ENCODE measurements at places on chromosomes 13 and 19.

DNA sequence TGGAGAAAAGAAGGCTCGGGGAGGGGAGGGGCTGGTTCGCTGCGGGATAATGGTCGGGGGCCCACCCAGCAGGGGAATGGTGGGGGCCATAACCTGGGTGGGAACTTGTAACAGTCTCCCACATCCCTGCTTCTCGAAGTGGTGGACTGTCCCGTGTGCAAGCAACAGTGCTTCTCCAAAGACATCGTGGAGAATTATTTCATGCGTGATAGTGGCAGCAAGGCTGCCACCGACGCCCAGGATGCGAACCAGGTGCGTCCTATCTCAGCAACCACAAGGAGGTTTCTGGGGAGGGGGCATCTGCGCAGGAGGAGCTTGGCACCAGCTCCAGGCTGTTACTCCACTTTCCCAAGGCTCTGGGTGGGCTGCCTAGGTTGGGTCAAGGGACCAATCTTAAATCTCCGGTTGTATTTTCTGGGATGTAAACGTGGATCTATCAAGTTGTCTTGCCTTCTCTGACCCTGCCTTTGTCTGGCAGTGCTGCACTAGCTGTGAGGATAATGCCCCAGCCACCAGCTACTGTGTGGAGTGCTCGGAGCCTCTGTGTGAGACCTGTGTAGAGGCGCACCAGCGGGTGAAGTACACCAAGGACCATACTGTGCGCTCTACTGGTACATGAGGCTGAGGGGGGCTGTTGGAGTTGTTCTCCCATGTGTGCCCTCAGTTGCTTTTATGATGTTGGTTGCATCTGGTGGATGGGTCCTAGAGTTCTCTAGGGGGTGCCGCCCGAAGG lies 1.6 kb downstream of the TRIM28 start:
- DNase-seq, result no peak

GRCh38 chr13:98599502-98600328 lies 22.8 kb upstream of the STK24 start:
- DNase-seq, result no peak

DNA sequence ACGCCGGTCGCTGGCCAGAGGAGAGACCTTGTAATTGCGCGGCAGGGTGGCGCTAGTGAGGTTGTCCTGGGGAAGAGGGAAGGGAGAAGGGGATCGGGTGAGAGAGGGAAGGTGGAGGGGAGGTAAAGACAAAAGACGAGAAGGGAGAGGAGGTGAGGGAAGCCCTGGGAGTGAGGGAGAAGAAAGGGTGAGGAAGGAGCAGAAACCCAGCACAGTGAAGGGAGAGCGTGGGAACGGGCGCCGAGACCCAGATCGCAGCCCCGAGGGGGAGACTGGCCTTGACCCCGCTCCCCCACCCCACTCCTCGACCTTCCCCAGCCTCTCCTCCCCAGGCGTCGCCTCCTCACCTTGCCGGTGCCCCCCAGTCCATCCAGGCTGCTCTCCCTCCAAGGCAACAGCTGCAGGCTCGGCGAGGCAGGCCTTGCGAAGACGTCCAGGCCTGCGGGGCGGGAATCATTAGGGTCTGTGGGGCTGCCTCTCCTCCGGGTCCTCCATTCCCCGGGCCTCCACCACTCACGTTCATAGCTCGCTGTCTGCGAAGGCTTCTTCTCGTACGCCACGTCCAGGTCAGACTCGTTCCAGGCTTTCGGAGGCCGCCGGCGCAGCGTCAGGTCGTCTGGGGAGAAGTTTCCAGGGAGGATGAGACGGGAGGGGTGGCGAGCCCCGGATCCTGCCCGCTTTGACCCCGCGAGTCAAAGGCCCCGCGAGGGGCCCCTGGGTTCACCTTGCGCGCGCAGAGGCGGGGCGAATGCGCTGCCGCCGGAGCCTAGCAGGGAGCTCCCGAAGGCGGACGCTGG lies 8.8 kb downstream of the PPP1R13L start:
- DNase-seq, result no peak

DNA sequence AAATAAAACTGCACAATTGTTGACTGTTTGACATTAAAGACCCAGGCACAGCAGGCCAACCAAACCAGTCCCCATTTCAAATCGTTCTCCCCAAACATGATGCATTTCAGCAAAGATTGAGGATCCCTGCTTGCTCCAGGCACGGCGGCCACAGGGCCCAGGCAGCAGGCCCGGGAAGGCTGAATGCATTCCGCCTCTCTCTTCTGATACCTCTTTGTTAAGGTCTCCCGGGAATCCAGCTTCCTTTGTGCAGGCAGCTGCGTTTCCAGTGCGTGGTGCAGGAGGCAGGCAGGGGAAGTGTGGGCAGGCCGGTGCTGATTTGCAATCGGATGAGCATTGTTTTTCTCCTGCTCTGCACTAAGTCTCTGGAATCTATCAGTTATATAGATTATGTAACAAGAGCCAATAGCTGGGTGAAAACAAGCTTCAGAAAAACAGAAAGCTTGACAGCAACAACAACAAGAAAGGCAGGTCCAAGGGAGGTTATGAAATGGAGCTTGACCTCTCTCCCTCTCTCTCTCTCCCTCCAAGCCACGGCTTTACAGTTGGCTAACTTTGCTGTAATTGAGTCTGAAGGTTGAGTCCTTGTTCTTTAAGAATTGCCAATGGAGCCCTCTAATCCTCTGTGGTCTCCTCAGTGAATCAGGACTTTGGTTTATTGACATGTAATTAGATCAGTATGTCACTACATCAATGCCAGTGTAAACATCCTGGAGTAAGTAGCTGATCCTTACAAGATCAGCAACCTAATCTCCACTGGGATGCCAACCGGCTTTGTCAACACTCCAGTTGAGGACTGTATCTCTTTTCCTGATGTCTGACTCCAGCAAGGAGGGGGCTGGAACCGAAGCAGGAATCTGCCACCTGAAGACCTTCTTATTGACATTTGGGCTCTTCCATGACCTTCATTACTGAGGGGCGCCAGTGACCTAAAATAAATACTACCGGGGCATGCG lies 338.0 kb downstream of the TEX29 start:
- no peak for DNase-seq

- DNase-seq, result no peak
Observed at GRCh38 chr19:13342672-13343071, 163.6 kb downstream of the CACNA1A start.

GRCh38 chr19:44356383-44357111 lies at the start of gene ZNF112:
ZNF112 (minus strand) TSS chr19:44356680; CDS start chr19:44340539, 16,141 bp downstream.
- DNase-seq, result no peak

GRCh38 chr13:26228096-26228495 lies 6.0 kb upstream of the RNF6 start:
- DNase-seq, result no peak

GRCh38 chr13:100838387-100838786 lies 163.8 kb upstream of the TMTC4 start:
- DNase-seq, result no peak

DNA sequence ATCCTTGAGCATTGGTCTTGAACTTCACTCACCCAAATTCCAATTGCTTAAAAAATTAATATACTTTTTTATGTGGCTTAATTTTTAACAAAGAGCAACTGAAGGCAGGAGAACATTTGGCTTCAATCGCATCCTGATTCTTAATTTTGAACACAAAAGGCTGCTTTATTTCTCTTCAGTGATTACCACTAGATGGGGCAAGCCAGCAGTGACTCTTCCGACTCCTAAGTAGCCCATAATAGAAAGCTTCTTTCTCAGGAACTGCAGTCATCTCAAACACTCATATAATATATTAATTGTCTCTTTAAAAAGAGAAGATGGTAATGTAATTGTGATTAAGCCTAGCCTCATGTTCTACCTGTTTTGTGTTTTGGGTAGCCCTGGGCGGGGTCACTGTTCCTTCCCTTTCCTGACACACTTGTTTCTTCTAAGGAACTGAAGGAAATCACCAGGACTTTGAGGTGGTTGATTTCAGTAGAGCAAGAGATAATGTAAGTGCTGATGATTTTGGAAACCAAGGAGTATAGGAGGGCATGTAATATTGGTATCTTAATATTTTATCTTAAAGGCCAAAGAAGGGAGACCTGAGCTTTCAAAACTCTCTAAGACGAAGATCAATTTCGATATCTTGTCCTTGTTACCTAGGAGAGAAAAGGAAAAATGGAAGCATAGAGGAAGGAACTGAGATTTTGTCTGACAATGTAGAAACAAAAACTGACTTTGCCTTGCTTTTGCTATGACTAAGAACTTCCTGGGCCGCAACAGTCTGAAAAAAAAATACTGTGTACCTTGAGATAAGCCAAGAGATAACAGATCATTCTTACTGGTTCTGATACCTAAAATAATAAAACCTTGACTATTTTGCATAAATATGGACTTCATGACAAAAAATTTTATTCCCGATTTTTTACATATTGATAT lies 73.1 kb downstream of the TNFSF13B start:
- no peak for DNase-seq

GRCh38 chr13:63086286-63086685 lies 1670.6 kb upstream of the PCDH20 start:
- no peak for DNase-seq

- no peak for DNase-seq
Observed at GRCh38 chr19:29422486-29423085, 103.2 kb upstream of the VSTM2B start.

GRCh38 chr13:74562381-74562780 lies 428.2 kb upstream of the KLF12 start:
- DNase-seq, result no peak

DNA sequence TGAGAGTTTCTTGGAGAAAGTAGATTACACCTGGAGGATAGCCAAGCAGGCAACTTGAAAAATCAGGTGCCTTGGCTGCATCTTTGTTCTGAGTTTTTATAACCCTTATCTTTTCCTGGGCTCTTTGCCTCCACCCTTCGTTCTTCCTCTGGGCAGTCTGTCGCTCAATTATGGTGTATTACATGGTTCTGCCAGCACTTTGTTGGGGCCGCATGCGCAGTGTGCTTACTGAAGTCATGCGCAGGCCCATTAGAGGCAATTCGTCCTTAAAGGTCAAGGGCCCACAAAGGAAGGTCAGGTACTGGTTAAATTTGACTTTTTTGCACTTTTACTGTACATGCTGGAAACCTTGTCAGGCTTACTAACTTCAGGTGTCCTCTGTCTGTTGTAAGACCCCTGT lies 761.9 kb upstream of the SLITRK5 start:
- no peak for DNase-seq

- DNase-seq, result no peak
Observed at GRCh38 chr13:41387576-41387975, 69.8 kb upstream of the RGCC start.

DNA sequence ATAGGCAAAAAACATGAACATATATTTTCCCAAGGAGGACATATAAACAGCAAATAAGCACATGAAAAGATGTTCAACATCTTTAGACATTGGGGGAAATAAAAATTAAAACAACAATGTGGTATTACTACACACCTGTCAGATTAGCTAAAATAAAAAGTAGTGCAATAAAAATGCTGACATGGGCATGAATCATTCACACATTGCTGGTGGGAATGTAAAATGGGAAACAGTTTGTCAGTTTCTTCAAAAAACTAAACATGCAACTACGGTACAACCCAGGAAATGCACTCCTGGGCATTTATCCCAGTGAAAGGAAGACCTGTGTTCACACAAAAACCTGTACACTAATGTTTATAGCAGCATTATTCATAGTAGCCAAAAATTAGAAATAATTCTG lies 5.3 kb upstream of the SUCLA2 start:
- DNase-seq, result no peak

DNA sequence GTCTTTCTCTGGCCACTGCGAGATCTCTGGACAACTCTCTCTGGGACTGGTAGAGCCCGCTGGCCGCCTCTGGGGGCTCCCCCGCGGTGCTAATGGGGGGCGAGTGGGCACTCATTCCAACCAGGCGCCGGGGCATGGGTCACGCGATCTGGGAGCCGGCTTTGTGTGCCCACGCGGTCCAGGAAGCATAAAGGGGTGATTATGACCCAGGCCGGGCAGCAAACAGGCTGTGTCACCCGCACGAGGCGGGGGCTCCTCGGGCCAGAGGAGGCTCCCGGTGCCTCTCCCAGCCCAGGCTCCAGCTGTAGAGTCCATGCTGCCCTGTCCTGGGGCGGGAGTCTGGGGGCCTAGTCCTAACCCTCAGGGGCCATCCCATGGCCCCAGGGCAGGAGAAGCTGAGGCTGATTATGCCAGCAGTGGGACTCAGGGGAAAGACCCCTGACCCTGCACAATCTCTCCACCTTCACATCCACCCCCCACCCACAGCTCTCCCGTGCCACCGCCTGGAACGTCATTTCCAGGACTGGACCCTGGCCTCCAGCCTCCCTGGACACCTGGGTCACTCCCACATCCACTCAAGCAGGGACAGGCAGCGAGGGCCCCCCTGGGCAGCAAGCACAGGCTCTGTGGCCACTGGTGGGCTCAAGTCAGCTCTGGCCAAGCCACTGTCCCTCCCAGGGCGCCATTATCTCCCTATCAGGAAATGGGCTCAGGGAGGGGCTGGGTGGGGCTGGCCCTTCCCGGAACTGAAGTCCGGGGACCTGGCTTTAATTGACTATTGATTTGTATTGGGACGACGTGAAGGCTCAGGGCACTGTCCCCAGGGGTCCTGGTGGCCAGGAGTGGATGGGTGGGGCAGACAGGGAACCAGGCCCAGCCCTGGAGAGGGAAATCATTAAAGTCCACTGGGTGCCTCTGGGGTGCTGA lies 50.0 kb downstream of the PTPRS start:
- no peak for DNase-seq

DNA sequence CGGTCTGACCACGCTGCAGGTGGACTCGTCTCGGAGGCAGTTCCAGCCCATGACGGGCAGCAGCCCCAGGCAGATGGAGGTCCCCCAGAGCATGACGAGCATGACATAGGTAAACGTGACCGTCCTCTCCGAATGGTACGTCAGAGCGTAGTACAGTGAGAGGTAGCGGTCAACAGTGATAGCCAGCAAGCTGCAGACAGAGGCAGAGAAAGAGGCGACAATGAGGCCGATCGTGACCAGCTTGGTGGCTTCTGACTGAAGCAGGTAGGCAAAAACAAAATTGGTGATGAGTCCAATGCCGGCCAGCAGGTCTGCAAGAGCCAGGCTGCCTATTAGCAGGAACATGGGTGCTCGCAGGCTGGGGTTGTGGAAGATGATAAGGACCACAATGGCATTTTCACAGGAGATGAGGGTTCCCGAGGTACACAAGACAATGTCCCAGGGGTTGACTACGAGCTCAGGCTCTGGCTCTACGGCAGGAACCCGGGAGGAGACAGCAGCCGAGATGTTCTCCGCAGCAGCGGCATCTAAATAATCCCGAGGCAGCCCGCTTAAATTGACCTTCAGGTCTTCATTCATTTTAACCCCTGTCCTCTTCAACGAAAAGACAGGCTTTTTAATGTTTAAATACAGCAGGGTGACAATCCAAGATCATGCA lies 1.2 kb downstream of the GPR12 start:
- no peak for DNase-seq

GRCh38 chr19:58364146-58364545 lies 1.6 kb upstream of the ZNF497 start:
- DNase-seq, result no peak

Data from activated naive CD4-positive, alpha-beta T cell (primary cell).